ENCODE measurements at places on chromosomes 12 and 14.

- DNase-seq: no peak
Observed at GRCh38 chr12:21353487-21353886, 18.8 kb upstream of the SLCO1A2 start.

DNA sequence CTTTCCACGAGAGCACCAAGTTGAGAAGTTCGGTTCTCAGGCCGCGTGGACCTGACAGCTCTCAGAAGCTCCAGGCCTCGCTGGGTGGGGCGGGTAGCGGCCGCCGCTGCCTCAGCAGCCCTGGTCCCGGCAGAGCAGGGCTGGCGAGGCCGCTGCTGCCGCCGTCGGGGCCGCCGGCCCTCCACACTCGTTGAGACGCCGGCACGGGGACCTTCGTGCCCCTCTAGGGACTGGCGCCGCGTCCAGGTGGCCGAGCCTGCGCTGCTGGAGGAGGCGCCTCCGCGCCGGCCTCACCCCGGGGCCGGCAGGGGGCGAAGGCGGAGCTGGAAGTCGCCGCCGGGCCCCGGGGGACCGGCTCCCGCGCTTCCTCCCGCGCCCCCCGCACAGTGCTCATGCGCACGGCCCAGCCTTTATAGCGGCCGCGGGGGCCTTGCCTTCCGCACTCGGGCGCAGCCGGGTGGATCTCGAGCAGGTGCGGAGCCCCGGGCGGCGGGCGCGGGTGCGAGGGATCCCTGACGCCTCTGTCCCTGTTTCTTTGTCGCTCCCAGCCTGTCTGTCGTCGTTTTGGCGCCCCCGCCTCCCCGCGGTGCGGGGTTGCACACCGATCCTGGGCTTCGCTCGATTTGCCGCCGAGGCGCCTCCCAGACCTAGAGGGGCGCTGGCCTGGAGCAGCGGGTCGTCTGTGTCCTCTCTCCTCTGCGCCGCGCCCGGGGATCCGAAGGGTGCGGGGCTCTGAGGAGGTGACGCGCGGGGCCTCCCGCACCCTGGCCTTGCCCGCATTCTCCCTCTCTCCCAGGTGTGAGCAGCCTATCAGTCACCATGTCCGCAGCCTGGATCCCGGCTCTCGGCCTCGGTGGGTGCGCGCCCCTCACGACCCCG is at the start of gene COCH:
COCH (plus strand) TSS at position 440 of the 879 bp plus-strand sequence; CDS start at position 820, 380 bp downstream.
- DNase-seq: peak; percentile 11

DNA sequence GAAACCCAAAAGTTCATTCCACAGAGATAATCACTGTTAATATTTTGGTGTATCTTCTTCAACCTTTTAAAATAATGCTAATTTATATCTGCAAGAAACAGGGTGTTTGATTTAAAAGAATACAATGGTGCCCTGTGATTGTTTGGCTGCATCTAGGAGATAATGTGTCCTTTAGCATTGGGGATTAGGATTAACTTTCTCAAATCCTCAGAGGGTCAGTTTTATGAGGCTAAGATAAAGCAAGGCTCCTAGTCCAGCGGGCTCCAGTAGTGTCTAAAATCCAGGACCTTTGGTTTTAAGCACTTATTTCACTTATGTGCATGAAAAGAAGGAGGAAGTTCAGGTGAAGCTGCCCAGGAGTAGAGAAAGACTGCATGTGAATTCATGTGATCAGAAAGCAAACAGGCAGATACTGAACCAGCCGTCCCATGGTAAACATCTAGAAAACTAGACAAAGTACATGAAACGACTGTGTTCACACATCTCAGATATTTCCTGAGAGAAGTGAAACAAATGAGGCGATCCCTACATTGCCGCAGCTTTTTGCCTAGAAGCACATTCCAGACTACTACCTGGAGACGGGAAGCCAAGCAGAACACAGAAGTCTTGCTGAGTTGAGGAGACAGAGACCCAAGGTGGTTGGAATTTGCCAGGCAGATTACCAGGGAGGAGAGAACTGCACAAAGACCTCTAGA is 129.1 kb upstream of the MAX start:
- DNase-seq: no peak

DNA sequence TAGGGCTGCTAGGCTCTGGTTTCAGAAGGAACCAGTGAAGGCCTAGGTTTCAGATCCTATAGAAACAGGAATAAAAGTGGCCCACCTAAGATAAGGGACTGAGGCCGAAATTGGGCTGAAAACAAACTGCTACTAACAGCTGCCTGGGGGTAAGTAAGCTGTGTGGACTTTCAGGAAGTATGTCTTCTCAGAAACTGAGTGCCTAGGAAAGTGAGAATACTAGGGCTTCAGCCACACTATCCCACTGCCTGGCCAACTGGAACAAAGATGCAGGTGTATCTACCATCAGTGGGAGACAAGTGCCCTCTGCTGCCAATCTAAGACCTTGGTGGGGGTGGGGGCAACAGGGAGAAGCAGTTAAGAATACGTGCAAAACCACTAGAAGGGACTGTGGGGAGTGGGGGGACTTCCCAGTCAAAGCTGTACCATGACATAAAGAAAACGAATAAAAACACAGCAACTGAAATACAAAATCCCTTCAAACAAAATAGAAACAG is 82.5 kb downstream of the MED13L start:
- peak; percentile 68 for DNase-seq

GRCh38 chr14:57066887-57067513 is 201.7 kb downstream of the EXOC5 start:
- DNase-seq: peak; percentile 38

- no peak for DNase-seq
Observed at GRCh38 chr12:54337854-54338650, 13.1 kb downstream of the COPZ1 start.

DNA sequence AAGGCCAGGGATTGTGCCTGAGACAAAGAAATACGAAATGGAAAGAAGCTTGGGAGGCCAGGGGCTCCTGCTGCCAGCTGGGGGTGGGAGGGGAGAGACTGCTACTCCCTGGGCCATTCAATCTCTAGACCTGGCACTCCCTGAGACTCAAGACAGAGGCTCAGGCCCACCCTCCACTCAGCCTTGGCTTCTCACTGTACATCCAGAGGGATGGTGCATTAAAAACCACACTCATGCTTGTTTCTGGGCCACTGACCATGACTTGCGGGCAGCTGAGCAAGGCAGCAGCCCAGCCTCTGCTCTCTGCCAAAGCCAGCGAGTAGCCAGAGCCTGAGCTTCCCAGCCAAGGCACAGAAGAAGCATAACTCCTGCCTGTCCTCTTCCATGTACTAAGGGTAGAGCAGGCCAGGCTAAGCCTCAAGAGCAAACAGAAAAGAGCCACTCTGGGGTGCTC is 41.5 kb downstream of the PITPNM2 start:
- no peak for DNase-seq

- no peak for DNase-seq
Observed at GRCh38 chr12:132507161-132507538, 17.2 kb downstream of the FBRSL1 start.

DNA sequence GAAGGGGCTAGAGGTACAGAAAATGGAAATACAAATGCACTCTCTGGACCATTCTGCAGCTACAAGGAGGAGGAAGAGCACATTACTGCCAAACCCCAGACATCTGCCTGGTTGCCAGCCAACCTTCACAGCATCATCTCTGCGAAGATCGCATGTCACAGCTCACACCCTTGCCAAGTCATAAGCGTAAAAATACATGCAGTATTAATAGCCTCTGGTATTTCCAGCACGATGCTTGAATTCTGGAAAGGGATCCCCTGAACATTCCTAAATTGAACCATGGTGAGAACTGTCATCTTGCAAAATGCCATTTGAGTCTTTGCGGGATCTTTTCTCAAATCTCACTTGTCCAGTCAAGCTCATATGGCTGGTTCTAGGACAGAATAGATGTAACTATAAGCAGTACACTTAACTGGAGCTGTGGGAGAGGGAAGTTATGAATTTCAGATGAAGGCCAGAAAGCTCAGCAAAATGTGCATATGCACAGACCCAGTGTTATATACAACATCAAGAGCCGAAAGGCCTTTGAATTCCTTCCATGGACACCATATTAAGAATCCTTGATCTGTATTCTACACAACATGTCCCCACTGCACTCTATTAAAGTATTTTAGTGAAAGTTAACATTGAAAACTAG is 211.6 kb downstream of the DUSP6 start:
- DNase-seq: no peak

Data from activated CD4-positive, alpha-beta T cell treated with anti-CD3 and anti-CD28 coated beads, Interleukin-2, amount 50 U/mL, for 16 hours (primary cell).